ENCODE measurements at places on chromosomes 1 and 21. TPM values are rescaled to one million over a fixed set of nuclear protein-coding genes. Genes with fewer than 3 reads are reported as not detected.

The WNT9A gene
- 1.2 TPM for polyA plus RNA-seq

The DIPK1A gene
- polyA plus RNA-seq: 7.5 TPM

The DNASE2B gene
- not detected for polyA plus RNA-seq

The HCRTR1 gene
- polyA plus RNA-seq: 0.33 TPM

The GORAB gene
- 20.9 TPM for polyA plus RNA-seq

The DONSON gene
- polyA plus RNA-seq: 36.8 TPM

The IL19 gene
- 0.68 TPM for polyA plus RNA-seq

The FCMR gene
- 1.6 TPM for polyA plus RNA-seq

The NBPF20 gene
- 2.9 TPM for polyA plus RNA-seq

The MTF2 gene
- 69.6 TPM for polyA plus RNA-seq

The ZNF697 gene
- 22.9 TPM for polyA plus RNA-seq

The LMOD1 gene
- 3.4 TPM for polyA plus RNA-seq

The C8B gene
- not detected for polyA plus RNA-seq

The SAMD13 gene
- polyA plus RNA-seq: 7.5 TPM

The KCNE2 gene
- polyA plus RNA-seq: 0.92 TPM

Data from renal cortex interstitium (tissue), 15 donors.